ENCODE measurements at places on chromosomes 1 and 21.
A peak's percentile ranks its signal among the peaks of the same experiment; 100 is the strongest.

DNA sequence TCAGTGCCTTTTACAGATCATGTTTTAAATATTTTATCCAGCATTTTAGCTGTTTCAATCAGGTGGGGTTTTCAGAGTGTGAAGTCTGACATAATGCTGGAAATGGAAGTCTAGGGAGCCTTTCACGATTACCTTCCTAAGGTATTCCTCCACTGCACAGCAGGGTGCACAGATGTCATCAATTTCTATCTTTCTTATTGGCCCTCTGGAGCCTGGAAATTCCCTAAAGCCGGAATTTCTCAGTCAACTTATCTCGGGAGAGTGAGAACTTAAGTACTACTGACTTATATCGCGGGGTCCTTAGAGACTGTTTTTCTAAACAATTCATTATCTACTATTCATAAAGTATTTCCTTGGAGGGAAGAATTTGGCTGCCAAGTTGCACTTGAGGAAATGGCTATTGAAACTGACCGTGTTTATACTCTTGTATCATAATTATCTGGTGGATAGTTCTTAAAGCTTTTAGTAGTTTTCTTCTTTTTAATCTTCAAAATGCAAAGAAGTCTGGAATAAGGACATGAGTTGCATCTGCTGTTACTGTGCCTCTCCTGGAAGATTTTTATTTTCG, 311.8 kb upstream of the B3GALT2 start:
- DNase-seq: no peak

DNA sequence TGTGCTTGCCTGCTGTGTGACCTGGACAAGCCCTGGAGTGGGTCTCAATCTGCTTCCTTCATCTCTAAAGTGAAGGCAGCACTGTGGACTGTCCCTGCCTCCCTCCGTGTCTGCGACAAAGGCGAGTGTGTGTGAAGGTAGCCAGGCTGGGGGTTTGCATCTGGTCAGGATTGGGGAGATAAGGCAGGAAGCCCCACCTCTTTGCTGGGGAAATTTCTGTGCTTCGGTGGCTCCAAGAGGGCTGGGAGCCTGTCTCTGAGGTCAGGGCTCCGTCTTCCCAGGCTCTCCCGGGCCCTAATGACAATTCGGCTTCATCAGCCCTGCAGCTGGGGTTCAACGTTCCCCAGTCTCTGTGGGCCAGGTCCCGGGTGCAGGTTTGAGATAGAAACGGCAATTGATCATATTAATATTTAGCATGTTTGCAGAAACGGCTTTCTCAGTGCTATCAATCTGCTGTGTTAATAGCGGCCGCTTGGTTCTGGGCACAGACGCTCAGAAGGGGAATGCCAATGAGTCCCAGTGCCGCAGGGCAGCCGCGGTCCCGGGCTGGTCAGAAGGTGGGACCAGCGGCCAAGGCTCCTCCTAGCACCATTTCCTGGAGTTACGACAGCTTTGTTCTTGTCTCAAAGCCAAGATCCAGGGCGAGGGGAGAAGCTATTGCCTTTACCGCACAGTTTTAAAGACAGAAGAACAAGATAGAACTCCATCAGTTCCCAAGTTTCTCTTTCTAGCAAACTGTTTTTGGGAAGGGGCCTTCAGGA, 105.7 kb downstream of the PRDM16 start:
- DNase-seq: peak; percentile 81

DNA sequence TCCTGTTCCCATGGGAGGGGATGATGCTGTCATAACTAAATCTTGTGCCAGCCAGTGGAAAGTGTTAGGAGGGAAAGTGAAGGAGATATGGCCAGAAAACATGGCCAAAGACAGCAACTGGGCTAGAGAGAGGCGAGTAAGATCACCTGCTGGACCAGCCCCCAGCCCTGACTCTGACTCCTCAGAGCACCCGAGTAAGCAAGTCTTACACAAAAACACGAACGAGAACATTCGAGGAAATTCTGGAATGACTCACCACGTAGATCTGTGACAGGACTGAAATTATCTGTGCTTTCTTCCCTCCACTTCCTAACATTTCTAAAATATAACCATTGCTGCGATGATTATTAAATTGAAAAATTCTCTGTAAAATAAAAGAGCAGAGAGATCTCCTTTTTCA, 9.2 kb downstream of the ZNF496 start:
- no peak for DNase-seq

DNA sequence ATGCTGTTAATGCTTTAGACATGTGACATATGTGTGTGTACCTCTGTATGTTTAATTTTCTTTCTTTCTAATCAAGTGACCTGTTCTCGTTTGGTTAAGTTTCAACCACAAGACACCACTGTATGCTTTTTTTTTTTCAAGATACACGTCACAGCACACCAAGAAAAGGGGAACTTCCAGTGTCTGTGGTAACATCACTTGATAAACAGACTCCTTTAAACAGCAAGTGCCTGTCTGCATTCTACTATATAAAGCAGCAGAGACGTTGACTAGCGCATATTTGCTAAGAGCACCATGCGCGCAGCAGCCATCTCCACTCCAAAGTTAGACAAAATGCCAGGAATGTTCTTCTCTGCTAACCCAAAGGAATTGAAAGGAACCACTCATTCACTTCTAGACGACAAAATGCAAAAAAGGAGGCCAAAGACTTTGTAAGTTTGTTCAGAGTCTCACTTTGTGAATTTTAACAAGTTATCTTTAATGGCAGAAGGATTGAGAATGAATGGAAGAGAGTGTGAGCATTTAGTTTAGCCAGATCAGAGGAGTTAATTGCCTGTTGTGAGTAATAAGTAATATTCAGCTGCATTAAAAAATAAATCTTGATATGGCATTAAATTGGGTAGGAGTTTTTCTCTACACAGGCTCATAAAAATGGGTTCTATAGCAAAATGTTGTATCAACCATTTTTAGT, at the start of gene RGS1:
TSS of gene RGS1 (plus strand) at position 275 of the 691 bp plus-strand sequence. CDS start at position 295, 20 bp downstream.
- no peak for DNase-seq

GRCh38 chr21:43639470-43640353, 19.6 kb downstream of the HSF2BP start:
- DNase-seq: no peak

GRCh38 chr1:219296430-219297355, 123.0 kb downstream of the LYPLAL1 start:
- DNase-seq: no peak

DNA sequence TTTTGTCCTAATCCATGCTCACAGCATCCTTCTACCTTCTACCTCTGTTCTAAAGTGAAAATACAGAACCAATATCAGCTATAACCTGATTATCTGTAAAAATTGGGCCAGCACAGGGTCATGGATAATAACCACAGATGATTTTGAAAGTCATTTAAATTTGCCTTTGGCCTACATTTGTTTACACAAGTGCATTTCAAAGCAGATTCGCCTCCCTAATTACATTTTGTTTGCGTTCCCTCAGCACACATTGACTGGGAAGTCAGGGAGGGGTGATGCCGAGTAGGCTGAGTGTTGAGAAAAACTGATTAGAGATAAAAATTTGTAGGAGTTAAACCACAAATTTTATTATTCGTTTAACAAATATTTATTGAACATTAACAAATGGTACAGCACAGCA, 19.2 kb upstream of the RGS8 start:
- DNase-seq: no peak

GRCh38 chr1:172682812-172683211, 23.9 kb downstream of the FASLG start:
- DNase-seq: no peak

- no peak for DNase-seq
Observed at GRCh38 chr1:242243472-242243871, 244.6 kb upstream of the MAP1LC3C start.

DNA sequence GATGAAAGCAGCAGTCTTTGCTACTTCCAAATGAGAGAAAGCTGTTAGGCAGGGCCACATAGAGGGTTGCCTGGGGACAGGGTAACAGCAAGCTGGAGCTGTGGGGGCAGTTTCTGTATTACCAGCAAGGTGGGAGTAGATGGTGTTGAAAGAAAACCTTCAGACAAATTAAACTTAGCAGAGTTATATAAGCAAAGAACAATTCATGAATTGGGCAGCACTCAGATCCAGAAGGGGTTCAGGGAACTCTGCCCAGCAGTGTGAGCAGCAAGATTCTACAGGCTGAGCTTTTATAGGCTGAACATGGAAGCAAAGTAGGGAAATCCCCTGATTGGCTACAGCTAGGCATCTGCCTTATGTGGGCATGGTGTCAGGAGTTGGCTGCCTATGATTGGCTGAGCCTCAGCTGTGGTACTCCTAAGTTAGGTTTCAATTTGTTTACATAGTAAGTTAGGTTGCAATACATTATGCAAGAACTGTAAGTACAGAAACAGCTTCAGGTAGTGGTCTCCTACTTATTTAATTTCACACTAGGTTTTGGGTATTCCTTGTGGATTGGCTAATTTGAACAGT, 64.1 kb upstream of the TMPRSS2 start:
- DNase-seq: no peak

DNA sequence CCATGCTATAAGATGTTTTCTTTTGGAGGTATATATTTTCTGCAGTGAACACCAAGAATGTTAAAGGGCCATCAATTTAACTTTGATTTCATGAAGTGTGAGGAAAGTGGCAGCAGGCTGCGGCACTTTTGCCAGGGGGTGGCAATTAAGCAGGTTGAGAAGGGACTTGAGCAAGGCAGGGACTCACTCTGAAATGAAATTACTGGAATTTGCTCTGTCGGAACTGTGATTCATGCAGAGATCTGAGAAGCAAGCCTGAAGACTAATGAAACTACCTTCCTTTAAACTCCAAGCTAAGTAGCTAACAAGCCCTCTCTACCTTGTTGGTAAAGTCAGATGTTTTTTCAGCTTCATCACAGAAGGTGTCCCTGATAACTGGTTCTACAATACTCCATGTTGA, 441.6 kb downstream of the SIPA1L2 start:
- no peak for DNase-seq

DNA sequence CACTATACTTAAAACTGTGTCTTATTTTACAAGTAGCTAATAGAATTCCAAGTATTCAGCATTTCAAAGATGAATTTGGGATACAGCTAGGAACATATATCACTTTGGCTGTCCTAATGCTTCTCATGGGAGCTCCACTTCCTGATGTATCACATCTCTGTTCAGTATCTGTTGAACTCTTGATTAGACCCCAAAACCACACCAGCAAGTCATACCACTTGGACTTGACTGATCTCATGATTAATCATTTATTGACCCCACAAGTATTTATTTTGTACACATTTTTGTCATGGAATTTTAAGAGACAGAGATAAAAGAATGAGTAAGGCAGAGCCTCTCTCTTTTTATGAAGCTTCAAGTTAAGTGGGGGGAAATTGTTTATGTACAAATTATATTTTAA, 30.0 kb downstream of the TMPRSS15 start:
- no peak for DNase-seq

DNA sequence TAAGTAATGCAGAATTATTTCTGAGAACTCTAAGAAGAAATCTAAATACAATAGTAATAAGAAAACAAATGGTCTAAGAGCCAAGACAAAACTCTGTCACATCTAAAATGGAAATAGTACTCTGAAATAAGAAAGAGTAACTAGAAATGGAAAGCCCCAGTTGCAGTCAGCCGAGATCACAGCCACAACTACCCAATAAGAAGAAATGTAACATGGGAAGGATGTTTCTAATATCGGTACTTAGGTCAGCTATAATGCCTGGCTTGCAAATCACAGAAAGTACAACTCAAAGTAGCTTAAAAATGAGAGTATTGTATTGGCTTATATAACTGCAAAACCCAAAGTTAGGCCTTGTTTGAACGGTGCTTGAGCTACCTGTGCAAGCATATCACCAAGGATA, 58.6 kb upstream of the USP25 start:
- DNase-seq: no peak
